ENCODE measurements at places on chromosomes 12 and 14.

GRCh38 chr14:90050271-90050670, 11.5 kb upstream of the KCNK13 start:
- H3K27ac ChIP-seq, result no peak overlapping the region
- H3K27me3 ChIP-seq, result no peaks in the 10 kb centered on the region
- H3K4me1 ChIP-seq, result no peaks in the 10 kb centered on the region
- DNase-seq, result no peak
- H3K4me3 ChIP-seq, result no peak overlapping the region

DNA sequence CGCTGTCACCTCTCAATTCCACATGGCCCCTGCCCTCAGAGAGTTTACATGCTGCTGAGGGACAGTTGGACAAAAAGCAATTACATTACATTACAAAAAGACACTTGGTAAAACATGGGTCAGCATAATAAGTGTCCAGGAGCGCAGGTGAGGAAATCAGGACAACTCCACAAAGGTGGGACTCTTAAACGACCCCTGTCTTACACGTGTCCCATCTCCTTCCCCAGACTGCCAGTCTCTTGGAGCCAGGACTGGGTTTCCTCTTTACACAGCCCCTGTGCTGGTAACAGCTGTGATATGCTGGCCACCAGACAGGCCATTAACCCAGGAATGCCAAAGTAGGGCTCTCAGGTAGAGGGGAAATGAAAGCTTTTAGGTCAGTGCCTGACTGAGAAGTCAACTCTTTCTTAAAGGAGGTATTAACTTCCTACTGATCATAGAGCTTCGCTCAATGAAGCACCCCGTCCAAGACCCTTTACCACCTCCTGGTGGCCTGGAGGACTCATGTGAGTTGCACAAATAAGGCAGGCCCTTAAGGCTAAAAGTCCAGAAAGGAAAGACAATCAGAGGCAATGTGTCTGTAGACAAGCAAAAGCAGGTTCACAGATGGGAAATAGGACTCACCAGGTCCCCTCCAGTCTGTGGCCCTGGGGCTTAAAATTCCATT, 55.5 kb downstream of the ANO2 start:
- H3K4me1 ChIP-seq, result no peaks in the 10 kb centered on the region
- H3K4me3 ChIP-seq, result no peak overlapping the region
- H3K36me3 ChIP-seq, result no peaks in the 10 kb centered on the region
- H3K27me3 ChIP-seq, result no peaks in the 10 kb centered on the region
- H3K27ac ChIP-seq, result no peak overlapping the region

DNA sequence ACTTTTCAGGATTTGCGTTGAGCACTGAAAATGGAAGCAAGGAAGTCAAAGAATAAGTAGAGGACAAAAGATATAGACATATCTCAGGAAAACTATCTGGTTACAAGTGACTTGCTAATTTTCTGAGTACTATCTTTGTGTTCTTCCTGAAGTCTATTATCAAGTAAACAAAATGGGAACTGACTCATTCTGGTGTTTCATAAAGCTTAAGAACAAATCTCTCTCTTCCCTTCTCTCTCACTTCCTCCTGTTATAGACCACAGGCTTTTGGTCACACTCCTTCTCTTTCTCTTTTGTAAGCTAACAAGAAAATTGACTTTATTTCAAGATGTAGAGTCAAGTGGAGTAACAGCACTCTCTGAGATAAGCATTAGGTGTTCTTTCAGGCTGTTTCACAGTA, 406.6 kb upstream of the SYT1 start:
- no peak overlapping the region for H3K4me3 ChIP-seq
- H3K36me3 ChIP-seq, result no peaks in the 10 kb centered on the region
- H3K27ac ChIP-seq, result no peak overlapping the region
- no peaks in the 10 kb centered on the region for H3K4me1 ChIP-seq
- no peak for DNase-seq

DNA sequence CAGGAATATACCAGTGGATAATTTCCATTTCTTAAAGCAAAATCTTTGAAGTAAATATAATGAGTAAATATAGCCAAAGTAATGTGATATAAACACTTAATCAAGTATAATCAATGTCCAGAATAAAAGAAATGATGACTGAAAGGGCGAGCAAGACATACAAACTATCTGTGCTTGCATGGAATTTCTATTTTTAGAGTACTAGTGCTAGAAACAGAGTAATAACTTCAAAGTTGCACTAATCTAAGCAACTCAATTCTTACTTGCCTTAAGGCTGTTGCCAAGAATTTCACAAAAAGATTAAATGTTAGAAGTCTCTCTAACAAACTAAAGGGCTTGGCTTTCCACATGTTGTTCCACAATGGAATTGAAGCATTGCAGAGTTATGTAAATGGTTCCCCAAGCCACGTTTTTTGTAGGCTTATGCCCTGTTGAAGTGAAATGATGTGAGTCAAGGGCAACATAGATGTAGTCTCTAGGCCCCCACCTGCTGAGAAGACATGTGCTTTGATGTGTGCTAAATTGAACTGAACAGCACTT, 175.0 kb upstream of the LMNTD1 start:
- no peak overlapping the region for H3K4me3 ChIP-seq
- peaks cover 6% of the 10 kb centered on the region for H3K4me1 ChIP-seq
- DNase-seq, result no peak
- H3K36me3 ChIP-seq, result no peaks in the 10 kb centered on the region

GRCh38 chr12:27015730-27016076, 1.5 kb upstream of the TM7SF3 start:
- H3K4me1 ChIP-seq, result no peaks in the 10 kb centered on the region
- H3K27ac ChIP-seq, result peak overlapping the region; percentile 96
- H3K27me3 ChIP-seq, result no peaks in the 10 kb centered on the region
- H3K36me3 ChIP-seq, result no peaks in the 10 kb centered on the region
- DNase-seq, result no peak

DNA sequence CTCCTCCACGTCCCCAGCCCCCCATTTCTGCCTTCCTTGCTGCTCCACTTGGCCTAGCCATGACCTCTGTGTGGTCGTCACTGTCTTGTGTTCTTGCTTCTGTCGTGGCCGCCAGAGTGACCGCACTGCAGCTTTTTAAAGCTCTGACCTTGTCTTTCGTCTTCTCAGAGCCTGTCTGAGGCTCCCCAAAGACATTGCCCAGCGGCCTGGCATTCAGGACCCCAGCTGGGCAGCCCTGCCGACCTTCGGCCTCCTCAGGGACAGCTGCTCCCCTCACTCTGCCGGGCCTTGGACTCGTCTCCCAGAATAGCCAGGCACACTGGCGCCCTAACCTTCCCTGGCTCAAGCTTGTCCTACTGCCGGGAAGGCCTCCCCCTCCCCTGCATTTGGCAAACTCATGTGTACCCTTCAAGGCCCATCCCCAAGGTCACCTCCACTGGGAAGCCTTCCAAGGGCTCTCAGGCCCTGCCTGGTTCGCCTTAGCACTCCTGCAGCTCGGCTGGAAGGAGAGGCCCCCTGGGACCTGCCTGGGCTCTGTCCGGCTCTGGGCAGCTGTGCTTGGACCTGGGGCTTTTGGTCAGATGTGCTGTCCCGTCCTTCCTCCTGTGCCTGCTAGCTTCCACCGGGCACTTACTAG, 15.7 kb upstream of the DLK1 start:
- H3K4me3 ChIP-seq, result no peak overlapping the region
- no peaks in the 10 kb centered on the region for H3K27me3 ChIP-seq
- H3K36me3 ChIP-seq, result no peaks in the 10 kb centered on the region
- H3K27ac ChIP-seq, result no peak overlapping the region

DNA sequence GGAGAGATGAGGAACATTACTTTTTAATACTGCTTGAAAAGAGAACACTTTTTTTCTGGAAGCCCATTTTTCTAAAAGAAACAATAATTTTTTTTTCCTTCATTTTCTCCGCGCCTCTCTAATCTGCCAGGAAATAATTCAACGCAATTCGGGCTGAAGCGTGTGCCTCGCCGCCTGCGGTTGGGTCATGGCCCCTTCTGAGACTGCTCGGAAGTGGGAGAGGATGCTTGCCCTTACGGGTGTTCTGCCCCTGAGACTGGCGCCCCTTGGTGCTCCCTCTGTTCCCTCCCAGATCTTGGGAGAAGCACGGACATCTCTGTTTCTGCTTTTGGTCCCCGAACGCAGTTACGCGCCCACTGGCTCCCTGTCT, 332 bp upstream of the TBC1D30 start:
- peak overlapping the region; percentile 35 for H3K4me3 ChIP-seq
- no peak for DNase-seq
- peaks cover 17% of the 10 kb centered on the region for H3K4me1 ChIP-seq
- no peak overlapping the region for H3K27ac ChIP-seq
- no peaks in the 10 kb centered on the region for H3K36me3 ChIP-seq

All from breast epithelium (tissue), 4 donors.